ENCODE measurements at places on chromosomes 6 and 20.
A peak's percentile ranks its signal among the peaks of the same experiment; 100 is the strongest.

- DNase-seq = no peak
These were observed 214.4 kb upstream of the PRND start for GRCh38 chr20:4507288-4507719.

- no peak for DNase-seq
These were observed 1.9 kb upstream of the BMP5 start for GRCh38 chr6:55877283-55877682.

GRCh38 chr6:11920566-11920965, 91.5 kb upstream of the HIVEP1 start:
- DNase-seq = no peak

GRCh38 chr6:24929242-24929641, 6.5 kb downstream of the RIPOR2 start:
- DNase-seq = no peak

DNA sequence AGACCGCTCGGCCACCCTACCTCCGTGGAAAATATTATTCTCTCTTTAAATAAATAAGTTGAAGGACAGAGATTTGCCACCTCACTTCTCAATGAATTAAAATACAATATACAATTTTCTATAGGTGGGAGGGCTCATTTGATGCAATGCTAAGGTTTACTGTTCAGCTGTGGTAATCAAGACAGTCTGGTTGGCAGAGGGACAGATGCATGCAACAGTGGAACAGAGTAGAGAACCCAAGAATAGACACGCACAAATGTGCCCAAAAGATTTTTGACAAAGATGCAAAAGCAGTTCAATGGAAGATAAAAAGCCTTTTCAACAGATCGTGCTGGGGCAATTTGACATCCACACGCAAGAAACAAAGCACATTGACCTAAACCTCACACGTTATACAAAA, 145.2 kb downstream of the CEBPB start:
- peak; percentile 25 for DNase-seq
